Suppressor macrophage treated with lipopolysaccharide for 1 hour (primary cell): ENCODE measurements at places on chromosomes 3 and 15.

GRCh38 chr15:52994290-52994689 is 204.2 kb upstream of the ONECUT1 start:
- DNase-seq: no peak

GRCh38 chr15:38828031-38828532 is 263.5 kb upstream of the RASGRP1 start:
- no peak for DNase-seq

DNA sequence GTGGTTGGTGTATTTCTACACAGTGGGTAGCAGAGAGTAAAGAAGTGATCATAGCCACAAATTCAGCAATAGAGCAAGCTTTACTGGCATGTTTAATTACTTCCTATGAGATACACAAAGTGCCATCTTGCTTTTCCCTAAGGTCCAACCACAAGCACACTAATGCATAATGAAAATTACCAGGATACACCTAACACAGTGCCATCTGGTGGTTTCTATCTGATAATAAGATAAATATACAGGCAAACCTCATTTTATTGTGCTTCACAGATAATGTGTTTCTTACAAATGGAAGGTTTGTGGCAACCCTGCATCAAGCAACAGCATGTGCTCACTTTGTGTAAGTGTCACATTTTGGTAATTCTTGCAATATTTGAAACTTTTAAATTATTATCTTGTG is 223.0 kb downstream of the NSUN3 start:
- peak; percentile 2 for DNase-seq

DNA sequence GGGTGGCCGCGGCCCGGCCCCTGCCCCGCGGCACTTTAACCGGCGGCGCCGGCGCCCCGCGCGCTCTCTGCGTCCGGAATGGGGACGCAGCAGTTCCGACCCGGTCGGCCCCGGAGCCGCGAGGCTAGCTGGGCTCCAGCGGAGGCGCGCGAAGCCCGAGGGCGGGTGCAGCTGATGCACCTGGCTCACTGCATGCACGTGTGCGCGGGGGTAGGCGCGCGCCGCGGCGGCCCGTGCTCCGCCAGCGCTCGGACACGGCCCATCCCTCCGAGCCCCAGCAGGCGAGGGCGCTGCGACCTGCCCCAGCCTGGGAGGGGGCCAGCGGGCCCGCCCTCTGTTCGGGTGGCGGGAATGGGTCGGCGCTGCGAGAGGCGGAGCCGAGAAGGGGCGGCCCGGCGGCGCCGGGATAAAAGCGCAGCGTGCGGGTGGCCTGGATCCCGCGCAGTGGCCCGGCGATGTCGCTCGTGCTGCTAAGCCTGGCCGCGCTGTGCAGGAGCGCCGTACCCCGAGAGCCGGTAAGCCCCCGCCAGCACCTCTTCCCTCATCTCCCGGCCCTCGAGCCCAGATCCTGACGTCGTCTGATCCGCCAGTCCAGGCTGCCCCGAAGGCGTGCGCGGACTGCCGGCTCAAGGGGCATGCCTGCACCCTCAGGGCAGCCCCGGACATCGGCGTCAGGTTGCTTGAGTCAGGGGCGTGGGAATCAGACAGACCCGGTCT is at the start of the genes CHDH and IL17RB:
Gene CHDH, minus strand, starts transcription at position 286 of the 717 bp plus-strand sequence. CDS start 22,411 bp downstream, outside the sequence.
Gene IL17RB, plus strand, starts transcription at position 435 of the 717 bp plus-strand sequence. Its CDS starts 21 bp downstream, at position 456.
- peak; percentile 22 for DNase-seq

DNA sequence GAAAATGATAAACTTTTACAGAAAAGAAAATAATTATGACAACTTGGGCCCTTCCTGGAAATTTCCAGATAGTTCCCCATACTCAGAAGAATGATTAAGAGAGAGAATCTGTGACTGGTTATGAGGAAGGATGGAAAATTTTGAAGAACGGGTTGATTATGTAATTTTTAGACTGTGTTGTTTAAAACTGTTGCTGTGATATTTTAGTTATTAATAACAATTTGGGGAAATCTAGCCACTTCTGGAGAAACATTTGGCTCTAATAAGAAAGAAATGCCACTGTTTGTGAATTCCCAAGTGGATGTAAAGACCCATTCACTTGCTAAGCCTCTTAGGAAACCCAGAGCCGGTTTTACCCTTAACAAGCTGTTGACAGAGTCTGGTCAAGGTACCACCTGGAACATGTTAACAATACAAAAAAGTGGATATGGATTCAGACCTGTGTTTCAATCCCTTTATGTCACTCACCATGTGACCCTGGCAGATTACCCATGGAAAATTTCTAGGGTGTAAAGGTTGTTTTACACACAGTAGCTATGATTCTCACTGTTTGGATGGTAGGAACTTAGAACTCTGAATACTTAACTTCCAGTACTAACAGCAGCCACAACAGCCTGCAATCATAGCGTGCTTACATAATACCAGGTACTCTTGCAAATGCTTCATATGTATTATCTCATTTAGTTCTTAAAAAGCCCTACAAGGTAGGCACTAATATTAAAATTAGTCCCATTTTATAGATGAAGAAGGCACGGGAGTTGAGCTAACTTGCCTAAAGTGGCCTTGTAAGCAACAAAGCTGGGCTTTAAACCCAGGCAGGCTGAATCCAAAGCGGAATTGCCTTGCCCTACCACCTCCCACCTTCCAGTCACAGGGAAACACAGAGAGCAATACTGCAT is 32.0 kb downstream of the ZBTB38 start:
- DNase-seq: peak; percentile 70

- DNase-seq: no peak
Measured at GRCh38 chr3:133374708-133375402, 25.0 kb upstream of the BFSP2 start.

- DNase-seq: no peak
Measured at GRCh38 chr3:69204315-69204957, 82.0 kb upstream of the LMOD3 start.

DNA sequence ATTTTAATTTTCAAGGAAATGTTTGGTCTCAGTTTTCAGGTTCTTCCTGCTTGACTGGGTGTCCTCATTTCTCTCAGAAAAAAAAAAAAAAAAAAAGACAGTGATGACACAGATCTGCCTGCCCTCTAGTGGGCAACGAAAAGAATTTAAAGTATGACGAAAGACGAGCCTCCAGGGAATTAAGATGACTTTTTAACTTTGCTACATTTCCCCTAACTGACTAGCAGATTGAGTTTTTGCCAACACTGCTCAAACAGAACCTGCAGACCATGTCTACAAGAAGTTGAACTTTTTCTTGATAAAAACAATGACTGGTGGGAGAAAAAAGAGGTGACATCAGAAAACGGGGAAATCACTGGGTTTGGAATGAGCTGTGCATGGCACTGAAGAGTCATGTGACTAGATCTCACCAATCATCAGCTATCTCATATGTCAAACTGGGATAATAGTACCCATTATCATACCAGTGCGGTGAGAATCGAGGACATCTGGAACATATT is 40.8 kb downstream of the EOMES start:
- peak; percentile 83 for DNase-seq

GRCh38 chr3:36649125-36649524 is 115.2 kb downstream of the DCLK3 start:
- DNase-seq: no peak

- DNase-seq: no peak
Measured at GRCh38 chr3:45779746-45780735, 16.3 kb downstream of the SLC6A20 start.

DNA sequence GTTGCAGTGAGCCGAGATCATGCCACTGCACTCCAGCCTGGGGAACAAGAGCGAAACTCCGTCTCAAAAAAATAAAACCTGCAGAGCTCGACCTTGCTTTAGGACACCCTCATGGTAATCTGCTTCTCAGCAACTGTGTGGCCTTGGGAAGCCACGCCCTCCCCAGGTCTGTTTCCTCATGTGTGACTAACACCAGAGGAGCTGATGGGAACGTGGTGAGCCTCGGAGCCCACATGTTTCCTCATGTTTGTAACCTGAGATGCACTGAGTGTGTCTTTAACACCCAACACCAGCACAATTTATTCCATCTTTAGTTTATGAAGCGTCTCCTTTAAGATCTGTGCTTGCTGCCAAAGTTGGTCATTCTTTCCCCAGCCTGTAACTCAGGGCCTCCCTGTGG is 142.8 kb downstream of the OCA2 start:
- no peak for DNase-seq

DNA sequence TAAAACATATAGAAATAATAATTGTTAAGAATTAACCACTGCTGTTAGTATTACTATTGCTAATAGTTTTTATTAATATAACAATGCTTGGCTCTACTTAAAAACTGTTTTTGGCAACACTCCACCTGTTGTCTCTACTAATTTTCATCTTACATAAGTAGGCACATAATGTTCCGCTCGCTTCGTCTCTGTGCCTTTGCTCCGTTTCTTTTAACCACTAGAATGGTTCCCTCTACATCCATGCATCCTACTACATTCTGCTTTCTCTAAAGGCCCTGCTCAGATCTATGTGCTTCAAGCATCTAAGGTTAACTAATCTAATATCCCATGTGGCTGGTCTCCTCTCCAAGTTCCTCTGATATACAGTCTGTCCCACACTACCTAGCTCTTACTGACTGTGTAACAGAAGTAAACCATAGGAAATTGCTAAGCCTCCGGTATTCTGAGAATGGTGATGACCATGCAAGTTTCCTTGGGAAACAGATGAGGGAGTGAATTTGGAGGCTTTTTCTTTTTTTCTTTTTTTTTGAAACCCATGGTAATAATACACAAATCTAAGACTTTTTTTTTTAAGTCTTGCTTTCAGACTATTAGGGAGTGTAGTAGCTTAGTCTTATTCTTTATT is 138.3 kb downstream of the P3H2 start:
- DNase-seq: no peak

DNA sequence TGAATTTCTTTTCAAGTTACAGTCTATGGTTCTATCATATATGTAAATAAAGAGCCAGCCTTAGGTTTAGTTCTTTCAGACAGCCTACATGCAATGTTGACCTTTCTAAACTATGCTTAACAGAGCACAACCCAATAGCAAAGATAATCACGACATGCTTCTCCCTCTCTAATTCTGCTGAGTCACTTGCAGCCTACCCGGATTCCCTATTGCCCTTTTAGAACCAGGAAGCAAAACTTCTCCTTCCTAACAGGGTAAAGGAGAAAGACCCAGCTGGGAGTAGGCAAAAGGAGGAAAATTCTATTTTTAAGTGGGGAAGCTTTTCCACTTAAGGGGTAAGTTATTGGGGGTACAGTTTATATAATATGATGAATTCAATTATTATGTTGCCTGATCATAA is 79.3 kb downstream of the SLC7A14 start:
- DNase-seq: no peak

DNA sequence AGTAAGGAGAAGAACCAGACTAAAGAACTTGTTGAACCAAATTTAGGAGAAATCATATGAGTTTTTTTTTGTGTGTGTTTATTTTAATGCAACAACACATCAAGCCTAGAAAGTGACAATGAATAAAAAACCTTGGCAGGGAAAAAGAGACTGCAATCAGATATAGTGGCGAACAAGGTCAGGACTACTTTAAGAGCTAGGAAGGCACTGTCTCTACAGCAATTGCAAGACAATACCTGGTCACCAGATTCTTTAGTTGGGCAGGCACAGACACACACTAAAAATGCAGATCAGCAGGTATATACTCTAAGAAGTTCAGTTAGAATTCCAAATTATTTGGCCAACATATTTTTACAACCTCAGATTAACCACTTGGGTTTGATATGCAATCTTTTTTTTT is 30.8 kb upstream of the GMPPB start:
- no peak for DNase-seq

- DNase-seq: no peak
Measured at GRCh38 chr3:128083396-128083795, 31.2 kb downstream of the SEC61A1 start.

- DNase-seq: no peak
Measured at GRCh38 chr3:116034794-116035193, 410.5 kb downstream of the LSAMP start.

DNA sequence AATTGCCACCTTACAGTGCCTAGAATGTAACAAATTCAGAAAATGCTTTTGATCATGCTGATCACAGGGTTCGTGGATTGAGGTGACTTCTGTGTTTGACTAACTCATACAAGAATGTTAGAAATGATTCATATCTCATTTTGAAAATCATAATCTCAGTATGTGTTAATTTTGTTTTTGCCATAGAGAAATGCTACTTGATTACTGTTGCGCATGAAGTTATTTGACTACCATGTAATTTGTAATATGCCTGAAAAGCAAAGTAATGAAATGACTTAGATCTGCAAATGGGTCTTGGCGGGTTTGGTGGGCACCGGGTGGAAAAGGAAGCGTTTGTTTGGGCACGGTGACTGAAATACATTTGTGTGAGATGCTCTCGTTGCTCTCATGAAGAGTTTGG is 173.6 kb upstream of the BHLHE40 start:
- DNase-seq: no peak

- DNase-seq: no peak
Measured at GRCh38 chr3:197426121-197426566, 127.7 kb upstream of the DLG1 start.

GRCh38 chr3:142046320-142047020 is 102.9 kb downstream of the TFDP2 start:
- peak; percentile 14 for DNase-seq

DNA sequence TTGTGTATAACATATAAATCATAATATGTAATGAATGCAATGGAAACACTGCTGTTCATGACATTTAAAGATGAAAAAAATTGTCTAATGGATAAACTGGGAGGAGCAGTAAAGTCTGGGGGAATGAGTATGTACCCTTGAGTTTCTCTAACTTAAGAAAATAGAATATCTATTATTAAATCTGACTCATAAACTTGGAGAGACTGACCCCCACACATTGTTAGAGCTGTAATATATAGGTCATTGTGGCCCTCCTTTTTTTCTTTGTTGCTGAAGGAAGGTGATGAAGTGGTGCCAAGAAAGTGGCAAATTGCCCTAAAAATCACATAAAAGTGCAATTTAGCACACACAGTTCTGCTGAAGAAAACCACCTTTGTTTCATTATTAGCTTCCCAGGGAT is 389.8 kb upstream of the RARB start:
- DNase-seq: no peak

DNA sequence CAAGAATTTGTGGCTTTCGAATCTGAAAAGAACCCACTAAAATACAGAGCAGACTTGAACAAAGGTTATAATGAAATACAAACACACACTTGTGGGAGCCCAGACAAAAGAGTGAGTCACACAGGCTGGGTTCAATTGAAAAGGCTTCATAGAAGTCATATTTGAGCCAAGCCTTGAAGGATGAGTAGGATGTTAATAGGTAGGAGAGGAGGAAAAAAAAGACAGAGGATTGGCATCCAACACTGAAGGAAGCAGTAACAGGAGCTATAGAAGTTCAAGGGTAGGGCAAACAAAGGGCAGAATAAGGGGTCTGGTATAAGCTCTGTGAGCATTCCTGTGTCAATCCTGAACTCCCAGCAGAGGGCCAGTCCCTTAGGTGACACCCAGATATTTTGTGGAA is 325.4 kb downstream of the FOXP1 start:
- DNase-seq: no peak
